Naive thymus-derived CD8-positive, alpha-beta T cell (primary cell): ENCODE measurements at places on chromosomes 4 and X. TPM values are rescaled to one million over a fixed set of nuclear protein-coding genes. Genes with fewer than 3 reads are reported as not detected.

DNA sequence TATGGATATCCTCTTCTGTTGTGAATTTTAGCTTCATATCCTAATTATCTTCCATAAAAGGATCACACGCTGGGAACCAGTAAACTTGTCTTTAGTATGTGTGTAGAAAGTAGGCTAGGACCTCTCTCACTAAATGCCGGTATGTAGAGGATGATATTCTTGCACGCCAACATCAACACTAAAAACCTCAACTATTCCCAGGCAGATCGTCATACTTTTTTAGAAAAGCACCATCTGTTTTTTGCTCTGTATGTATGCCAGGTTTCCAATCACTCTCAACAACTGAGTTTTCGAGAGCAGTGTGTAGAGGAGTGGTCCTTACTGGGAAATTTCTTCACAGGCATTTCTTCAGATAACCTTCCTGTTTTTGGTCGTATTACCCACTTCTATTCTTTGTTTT lies 283.6 kb downstream of the GALNTL6 start:
- no peaks in the 10 kb centered on the region for H3K4me1 ChIP-seq
- H3K36me3 ChIP-seq = no peaks in the 10 kb centered on the region
- no peak for DNase-seq

DNA sequence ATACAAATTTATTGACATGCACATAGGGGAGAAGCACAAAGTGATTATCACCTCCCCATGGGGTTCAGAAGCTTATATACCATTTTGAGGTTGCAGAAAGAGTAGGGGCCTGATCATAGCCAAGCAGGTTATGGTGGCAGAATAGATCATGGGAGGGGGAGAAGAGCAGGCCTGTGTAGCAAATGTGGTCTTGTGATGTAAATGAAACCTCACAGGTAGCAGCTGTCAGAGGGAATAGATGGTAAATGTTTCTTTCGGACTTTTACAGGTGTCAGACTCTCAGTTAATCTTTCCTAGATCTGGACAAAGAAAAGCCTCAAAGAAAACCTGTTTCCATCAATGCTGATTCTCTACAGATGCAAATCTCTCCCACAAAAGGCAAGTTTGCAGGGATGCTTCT lies 84.4 kb downstream of the CFAP299 start:
- no peak overlapping the region for H3K27ac ChIP-seq
- H3K4me1 ChIP-seq = peaks cover 23% of the 10 kb centered on the region
- no peak for DNase-seq
- H3K36me3 ChIP-seq = no peaks in the 10 kb centered on the region

CYBB gene
- total RNA-seq = 4.5 TPM

RIBC1 gene
- total RNA-seq = 2.0 TPM
